Activated T-helper 1 cell treated with anti-CD3 and anti-CD28 coated beads, Interleukin-2, amount 50 U/mL, for 16 hours (primary cell): ENCODE measurements at places on chromosomes 5 and 9.

DNA sequence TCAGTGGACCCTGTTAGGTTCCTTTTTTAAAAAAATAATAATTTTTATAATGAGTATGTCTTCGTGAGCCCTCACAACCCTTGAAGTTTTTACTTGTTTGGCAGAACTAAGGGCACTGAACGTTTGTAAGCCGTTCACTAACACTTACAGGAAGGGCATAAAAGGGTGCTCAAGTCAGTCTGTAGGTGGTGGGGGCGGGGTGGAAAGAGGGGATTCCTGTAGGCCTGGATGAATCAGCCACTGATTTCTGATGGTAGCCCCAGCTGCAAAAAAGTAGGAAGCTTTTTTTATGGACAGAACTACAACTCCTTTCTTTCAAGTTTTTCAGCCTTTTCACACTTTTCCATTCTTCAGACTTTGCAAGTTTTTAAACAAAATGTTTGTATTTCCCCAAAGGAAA is 35.8 kb downstream of the PIK3R1 start:
- no peak for DNase-seq

- DNase-seq = no peak
Measured at GRCh38 chr9:124820698-124821623, 32.3 kb upstream of the WDR38 start.

- no peak for DNase-seq
Measured at GRCh38 chr5:138983984-138984383, 108.8 kb upstream of the LRRTM2 start.

GRCh38 chr5:148385094-148385493 is 1.3 kb downstream of the FBXO38 start:
- DNase-seq = no peak
